HuH-7.5 (cell line): ENCODE measurements at places on chromosomes 2 and 18.

DNA sequence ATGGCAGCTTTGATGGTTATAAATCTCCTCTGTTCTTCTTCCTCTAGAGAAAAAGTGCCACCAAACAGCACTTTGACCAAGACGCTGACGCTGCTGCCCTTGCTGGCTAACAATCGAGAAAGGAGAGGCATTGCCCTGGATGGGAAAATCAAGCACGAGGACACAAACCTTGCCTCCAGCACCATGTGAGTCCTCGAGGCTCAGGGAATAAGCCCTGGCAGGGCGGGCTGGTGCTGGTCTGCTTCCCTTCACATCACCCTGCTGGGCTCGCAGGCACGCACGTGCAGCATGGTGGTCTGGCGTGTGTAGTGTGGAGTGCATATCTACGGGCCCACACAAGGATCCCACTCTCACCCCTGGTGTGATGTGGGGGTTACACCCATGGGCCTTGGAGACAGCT is 19.4 kb upstream of the DGKD start:
- DNase-seq = no peak

- no peak for DNase-seq
Measured at GRCh38 chr2:43420389-43420801, 175.4 kb downstream of the THADA start.

DNA sequence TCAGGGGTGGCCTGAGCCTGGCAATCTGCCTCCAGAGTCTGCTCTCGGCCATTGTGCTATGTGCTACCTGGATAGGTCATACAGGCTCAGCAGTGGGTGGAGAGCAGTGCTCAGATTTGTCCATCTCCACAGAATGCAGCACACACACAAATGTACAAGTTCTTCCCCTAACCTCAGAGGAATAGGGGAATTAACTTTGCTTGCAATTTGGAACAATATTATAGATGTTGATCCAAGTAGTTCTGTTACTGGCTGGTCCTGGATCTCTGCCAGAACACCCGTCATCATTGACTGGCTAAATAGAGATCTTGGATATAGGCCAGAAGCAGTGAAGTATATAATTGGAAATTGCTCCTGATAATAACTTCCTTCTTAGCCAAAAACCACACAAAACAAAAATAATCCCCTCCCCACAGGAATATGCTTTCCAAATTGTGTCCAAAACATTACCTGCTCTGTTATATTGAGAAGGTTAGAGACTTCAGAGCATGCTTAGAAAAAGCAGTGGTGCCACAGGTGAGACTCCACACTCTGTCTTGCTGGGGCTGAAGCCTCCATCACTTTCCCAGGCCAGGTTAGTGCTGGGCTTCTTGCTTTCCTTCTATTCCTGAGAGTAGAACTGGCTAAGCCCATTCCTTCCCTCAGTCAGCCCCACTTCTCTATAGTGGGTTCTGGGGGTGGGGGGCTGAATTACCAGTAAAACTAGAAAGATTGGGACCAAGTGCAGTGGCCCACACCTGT is 38.8 kb downstream of the NCAPH start:
- DNase-seq = no peak

- DNase-seq = no peak
Measured at GRCh38 chr2:229669841-229670240, 44.5 kb downstream of the DNER start.

DNA sequence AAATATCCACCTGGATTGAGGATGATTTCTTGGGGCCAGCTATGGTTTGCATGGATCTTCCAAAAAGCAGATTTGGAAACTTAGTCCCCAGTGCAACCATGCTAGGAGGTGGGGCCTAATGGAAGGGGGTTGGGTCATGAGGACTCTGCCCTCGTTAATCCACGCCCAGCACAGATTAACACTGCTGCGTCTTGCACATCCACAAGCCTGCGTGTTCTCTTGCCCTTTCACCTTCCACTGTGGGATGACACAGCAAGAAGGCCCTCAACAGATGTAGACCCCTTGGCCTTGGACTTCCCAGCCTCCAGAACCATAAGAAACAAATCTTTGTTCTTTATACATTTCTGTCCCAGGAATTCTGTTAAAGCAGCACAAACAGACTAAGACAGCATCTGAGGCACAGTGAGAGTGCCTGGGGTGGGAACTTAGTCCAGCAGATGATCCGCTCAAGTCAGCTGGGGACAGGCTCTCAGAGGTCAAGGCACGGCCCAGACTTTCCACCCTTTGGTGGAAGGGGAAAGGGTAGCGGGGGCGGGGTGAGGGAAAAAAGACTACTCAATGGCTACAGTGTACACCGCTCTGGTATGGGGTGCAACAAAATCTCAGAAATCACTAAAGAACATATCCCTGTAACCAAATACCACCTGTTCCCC is 2.4 kb downstream of the RAB17 start:
- DNase-seq = no peak

DNA sequence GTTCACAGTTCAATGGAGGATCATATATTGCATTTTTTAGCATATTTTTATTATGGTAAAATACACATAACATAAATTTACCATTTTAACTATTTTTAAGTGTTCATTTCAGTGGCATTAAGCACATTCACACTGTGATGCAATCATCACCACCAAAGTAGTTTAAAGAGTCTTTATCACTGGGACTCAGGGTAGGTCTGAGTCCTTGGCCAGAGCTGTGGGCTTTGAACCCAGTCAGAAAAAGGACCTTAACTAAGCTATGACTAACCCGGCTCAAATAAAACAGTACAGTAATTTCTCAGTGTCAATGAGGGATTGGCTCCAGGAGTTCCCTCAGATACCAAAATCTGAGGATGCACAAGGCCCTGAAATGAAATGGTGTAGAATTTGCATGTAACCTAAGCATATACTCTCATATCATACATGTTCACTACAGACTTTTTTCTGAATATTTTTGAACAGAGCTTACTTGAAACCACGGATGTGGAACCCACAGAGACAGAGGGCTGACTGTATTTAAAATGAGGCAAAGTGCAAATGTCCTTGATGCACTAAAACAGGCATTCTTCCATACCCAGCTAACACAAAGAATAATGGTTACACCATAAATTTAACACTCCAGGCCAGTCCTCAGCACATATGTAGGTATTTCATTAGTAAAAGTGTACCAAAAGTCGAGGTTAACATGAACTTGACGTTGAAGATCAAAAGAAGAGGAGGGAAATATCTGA is 246.2 kb downstream of the LNPK start:
- no peak for DNase-seq

DNA sequence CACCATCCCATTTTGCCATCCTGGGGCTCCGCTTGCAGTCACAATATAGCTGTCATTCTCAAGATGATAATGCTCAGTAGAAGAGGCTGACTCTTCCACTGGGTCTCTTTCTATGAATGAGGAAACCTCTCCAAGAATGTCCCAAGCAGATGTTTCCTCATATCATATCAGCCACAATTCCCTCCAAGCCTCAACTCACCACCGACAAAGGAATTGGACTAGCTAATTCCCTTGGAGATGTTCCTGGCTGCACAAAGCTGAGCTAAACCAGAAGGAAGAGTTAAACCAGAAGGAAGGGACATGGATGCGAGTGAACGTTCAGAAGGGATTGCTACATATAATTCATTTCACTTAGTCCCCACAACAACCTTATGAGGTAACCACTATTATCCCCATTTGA is 65.0 kb upstream of the NPAS2 start:
- DNase-seq = no peak

GRCh38 chr2:16181062-16181740 is 240.9 kb downstream of the MYCN start:
- DNase-seq = no peak

DNA sequence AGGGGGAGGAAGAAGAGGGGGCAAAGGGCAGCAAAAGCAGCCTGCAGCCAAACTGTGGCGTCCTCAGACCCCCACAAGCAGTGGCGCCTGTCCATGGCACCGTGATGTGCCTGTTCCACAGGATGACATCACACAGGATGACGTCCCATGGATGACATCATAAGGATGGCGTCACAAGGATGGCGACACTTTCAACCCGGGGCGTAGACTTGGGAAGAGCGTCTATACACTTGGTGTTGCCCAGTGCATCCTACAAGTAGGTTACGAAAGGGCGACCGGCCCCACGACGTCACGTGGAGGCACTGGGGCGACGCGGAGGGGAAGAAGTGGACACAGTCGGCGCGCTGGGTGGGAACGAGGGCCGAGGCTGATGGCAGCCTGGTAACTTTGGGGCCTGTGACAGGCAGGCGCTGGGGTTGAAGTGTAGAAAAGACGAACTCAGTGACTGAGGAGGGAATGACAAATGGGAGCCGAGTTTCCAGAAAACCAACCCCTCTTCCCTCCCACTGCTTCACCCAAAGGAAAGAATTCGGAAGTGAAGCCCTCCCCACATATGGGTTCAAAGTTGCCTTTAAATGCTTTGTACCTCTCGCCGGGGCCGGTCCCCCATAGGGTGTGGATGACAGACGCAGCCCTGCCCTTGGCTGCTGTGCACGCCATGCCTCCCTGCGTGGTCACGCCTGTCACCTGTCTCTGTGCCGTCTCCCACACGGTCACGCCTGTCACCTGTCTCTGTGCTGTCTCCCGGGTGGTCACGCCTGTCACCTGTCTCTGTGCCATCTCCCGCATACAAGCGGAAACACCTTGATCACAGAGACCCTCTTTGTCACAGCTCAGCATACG is 13.4 kb upstream of the KCNG2 start:
- DNase-seq = no peak

DNA sequence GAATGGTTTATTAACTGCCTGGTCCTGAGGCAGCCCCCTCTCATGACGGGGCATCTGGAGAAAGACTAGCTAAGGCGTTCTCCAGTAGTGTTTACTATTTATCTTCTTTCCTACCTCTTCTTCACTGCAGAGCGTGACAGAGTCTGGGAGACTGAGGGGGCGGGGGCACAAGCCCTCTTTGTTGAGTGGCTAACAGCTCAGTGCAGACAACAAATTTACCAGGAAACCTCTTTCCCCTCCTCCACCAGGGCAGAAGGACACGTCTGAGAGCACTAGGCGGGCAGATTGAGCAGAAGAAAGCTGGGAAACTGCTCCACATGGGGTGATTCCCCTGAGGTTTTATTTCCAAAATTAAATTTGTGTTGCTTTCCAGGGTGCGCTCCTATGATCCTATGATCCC is 322.1 kb downstream of the CNTNAP5 start:
- no peak for DNase-seq

GRCh38 chr18:63951302-63951705 is 2.2 kb downstream of the HMSD start:
- no peak for DNase-seq

GRCh38 chr2:45000921-45001868 is 8.1 kb downstream of the SIX2 start:
- no peak for DNase-seq

- peak; percentile 35 for DNase-seq
Measured at GRCh38 chr2:25310965-25311864, 30.5 kb downstream of the DNMT3A start.

GRCh38 chr18:50709193-50709592 is 110.6 kb downstream of the MRO start:
- no peak for DNase-seq

DNA sequence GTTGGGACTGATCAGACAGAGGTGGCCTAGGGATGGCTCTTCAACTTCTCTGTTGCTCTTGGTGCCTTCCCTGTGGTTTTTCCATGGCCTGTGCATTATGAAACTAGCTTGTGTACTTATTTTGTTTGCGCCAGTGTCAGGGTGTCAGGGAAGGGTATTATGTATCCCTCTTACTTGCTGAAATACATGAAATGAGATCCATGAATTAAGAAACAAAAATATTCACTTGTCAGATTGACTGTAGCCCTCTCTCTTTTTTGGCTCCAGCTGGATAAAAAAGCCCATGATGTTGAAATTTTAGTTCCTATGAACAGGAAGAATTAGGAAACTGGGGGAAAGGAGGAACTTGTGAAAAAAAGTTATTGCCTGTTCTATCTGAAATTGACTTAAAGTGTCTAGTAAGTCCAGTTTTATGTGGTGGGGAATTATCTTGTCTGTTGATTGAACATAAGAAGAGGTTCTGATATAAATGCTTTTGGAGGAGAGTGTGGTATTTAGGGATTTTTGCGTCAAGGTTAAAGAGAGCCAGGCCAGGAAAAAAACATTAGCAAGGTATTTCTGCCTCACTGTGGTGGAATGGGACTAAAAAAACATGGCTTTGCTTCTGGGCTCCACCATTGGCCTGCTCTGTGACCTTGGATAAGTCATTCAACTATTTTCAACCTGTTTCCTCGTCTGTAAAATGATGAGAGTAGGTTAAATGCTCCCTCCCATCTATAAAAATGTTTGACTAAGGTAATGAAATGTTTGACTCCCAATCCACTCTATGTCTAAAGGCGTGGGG is 12.0 kb downstream of the UGP2 start:
- no peak for DNase-seq

DNA sequence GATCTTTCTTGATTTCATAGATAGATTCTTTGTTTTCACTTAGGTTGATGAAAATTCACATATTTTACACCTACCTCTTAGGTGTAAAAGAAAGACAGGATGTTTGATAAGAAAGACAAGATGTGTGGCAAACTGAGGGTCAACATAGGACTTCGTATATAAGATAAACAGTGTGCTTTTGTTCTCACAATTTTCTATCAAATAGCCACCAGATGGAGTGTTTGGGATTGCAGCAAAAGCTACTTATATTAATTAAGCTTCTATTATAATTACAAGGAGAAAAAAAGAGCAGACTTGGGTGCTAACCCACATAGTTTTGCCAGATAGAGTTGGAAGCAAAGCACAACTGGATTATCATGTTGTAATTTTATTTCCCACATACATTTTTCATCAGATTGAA is 232.9 kb downstream of the CDH7 start:
- no peak for DNase-seq

- no peak for DNase-seq
Measured at GRCh38 chr2:141380008-141380979, 750.5 kb downstream of the LRP1B start.

DNA sequence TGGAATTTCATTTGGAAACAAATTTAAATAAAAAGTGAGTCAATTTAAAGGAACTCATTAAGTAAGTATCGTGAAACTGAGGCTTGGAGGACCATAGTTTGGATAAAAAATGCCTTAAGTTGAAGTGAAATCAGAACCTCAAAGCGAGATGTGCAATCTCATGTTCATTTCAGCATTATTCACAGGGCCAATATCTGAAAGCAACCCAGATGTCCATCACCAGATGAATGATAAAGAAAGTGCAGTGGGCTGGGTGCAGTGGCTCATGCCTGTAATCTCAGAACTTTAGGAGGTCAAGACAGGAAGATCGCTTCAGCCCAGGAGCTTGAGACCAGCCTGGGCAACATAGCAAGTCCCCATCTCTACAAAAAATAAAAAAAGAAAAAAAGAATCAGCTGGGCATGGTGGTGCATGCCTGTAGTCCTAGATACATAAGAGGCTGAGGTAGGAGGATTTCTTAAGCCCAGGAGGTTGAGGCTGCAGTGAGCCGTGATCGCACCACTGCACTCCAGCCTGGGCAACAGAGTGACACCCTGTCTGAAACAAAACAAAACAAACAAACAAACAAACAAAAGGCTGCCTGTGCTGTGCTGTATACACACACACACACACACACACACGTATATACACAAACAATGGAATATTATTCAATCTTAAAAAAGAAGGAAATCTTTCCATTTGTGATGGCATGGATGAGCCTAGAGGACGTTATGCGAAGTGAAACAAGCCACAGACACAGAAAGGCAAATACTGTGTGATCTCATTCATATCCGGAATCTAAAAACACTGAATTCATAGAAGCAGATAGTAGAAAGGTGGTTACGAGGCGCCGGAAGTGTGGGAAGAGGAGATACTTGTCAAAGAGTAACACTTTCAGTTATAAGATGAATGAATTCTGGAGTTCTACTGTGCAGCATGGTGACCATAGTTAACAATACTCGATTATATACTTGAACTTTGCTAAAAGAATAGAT is 14.5 kb downstream of the SH3RF3 start:
- DNase-seq = no peak
